ENCODE measurements at places on chromosomes 5 and 9.
A peak's percentile ranks its signal among the peaks of the same experiment; 100 is the strongest.

DNA sequence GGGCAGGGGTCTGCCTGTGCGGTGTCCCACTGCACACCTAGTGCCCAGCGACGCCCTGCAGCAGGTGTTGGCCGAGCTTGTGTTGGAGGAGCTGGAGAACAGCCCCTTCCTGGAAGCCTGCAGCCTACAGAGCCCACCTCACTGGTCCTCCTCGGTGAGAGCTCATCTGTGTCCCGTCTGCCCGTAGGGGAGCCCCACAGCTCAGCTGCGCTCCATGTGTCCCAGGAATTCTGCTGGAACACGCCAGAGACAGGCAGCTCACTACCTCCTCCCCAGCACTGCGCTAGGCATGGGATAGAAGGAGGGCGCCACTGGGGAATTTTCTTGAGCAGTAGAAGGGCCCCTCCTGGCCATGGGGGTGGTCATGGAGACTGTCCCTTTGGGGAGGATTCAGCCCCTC, 44.0 kb downstream of the DUSP1 start:
- no peak for ATAC-seq

DNA sequence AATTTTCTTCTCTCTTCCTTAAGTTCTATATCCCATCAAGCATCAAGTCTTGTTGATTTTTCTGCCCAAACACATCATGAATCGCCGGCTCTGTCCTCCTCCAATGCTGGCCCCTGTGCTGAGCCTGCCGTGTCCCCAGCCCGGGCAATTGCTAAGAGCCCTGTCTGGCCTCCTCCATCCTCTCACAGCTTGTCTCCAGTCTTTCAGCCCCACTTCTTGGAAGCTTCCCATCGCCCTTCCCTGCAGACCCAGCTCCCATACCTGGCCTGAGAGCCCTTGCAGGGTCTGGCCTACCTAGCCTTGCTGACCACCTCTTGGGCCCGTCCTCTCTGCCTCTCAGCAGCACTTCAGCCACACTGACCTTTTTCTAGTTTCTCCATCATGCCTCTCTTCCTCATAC, 61.9 kb downstream of the COL15A1 start:
- no peak for ATAC-seq

DNA sequence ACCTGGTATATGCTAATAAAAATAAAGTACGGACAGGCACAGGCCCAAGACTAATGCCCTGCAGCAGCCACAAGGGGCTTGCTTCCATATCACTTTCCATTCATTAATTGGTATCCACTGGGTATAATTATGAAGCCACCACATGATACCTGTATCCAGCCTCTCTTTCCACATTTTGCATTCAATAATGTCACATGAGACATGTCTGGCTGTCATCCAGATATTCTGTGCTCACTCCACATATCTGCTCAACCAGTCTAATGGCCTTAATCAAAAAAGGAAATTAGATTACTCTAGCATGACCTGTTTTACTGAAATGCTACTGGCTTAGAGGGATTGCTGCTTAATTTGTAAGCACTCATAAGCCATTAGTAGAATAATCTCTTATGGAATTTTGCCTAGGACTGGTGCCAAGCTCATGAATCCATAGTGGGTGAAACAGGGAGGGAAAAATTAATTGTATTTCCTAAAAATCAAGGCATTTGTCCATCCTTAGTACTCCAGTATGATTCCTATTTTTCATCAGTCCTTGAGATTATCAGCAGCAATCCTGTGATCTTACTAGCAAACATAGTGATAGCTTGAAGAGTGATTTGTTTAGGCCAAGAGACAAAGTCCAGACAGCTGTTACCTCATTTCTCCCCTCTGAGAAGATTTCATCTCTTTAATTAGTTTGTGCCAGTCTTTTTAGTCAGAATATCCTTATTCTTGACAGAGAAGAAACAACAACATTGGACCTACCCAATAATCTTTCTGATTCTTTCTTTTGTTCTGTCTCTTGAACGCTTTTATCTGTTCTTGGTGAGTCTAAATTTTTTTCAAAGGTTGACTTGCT, 119.2 kb upstream of the ABCA1 start:
- ATAC-seq, result peak; percentile 32

GRCh38 chr9:31674264-31674663, 710.2 kb upstream of the ACO1 start:
- ATAC-seq, result no peak

All from motor neuron (in vitro differentiated cells).